ENCODE measurements at places on chromosomes 12 and 14.

- no peak for DNase-seq
These were observed 473.6 kb downstream of the RMST start for GRCh38 chr12:97936165-97936564.

GRCh38 chr14:30996892-30997659 is 28.4 kb upstream of the AP4S1 start:
- no peak for DNase-seq

DNA sequence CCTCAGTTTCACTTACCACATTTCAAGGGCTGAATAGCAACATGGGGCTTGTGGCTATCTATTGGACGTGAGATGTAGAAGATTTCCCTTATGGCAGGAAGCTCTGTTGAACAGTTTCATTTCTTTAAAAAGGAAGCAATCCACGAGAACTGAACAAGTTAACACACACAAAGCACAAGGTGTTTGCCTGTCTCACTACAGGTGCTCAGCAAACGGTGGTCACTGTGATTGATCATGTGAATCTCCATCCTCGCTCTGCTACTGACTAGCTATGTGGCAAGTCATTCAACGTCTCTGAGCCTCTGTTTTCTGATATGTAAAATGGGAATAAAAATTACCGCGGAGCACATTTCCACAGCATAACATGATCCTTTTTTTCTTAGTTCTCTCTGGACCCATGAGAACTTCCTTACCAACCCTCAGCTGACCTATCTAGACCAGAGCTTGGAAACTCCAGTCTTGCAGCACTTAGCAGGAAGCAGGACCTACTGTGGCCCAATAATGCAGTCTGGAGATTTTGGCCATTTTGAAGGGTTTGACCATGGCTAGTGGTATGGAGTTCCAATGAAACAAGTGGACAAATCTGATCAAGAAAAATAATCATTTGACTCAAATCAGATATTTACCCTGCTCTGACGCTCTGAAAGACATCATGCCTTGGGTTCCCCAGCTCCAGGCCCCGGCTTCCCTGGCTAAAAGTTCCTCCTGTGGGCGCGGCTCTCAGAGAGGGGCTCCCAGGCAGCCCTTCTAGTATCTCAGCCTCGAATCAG is 278.8 kb downstream of the ZFP36L1 start:
- DNase-seq = no peak

GRCh38 chr14:88342980-88343379 is 19.9 kb upstream of the KCNK10 start:
- DNase-seq = no peak

GRCh38 chr12:2239381-2239871 is 186.6 kb downstream of the CACNA1C start:
- no peak for DNase-seq

DNA sequence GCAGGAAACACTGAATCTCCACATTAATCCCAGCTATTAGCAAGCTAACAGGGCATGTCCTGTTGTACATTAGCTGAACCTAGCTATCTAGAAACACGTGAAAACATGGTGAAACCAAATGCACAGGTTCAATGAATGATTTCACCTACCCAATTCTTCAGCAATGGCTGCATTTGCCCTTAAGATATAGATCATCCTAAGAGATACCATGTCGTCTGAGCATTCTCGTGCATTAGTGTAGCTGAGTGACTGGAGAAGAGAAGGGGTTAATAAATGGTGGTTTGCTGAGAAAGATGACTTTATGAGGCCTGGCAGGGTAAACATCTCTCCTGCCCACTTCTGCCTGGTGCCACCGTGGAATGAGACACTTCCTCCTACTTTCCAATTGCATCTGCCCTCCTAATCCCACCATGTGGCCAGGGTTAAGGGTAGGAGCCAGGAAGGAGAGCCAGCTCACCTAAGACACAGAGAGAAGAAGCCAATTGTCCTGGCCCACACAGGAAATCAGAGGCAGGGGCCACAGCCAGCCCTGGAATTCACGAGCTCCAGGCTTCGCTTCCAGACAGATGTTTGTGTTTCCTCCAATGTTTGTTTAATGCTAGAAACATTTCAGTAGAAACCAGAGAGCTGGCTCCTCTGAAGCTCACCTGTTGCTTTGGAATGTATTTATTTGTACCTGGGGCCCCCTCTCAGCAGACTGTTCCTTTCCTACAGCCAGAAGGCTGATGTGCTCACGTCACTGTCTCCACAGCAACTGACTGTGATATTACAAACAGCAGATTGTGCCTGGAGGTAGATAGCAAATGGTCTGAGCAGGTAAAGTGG is 126.0 kb upstream of the PARP11 start:
- no peak for DNase-seq

GRCh38 chr12:106132175-106133135 is 6.3 kb downstream of the NUAK1 start:
- DNase-seq = no peak

All from stimulated activated CD4-positive, alpha-beta T cell treated with anti-CD3 and anti-CD28 coated beads, Interleukin-2, amount 100 ng/mL, for 4 hours (primary cell).